Stimulated activated CD4-positive, alpha-beta T cell treated with anti-CD3 and anti-CD28 coated beads, Interleukin-15, amount 100 ng/mL, for 1 hour (primary cell): ENCODE measurements at places on chromosomes 3 and 15.

GRCh38 chr3:24341668-24342067 is 153.0 kb downstream of the THRB start:
- DNase-seq, result no peak

GRCh38 chr3:73449774-73450173 is 175.0 kb downstream of the PDZRN3 start:
- DNase-seq, result no peak

DNA sequence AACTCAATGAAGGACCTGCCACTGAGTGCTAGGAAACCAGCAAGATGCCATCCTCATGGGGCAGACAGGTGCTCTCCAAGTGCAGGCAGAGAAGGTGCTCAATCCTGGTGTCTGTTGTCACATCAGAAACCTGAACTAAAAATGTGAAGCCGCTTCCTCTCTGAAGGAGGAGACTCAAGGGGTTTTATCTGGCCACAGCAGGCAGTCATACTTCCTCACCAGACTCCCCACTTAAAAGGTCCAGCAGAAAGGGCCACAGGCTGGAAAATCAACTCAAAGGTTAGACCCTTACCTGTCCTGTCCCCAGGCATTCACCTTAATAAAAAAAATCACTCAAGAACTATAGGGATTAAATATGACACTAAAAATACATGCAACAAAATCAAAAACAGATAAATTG is 4.8 kb downstream of the CCDC12 start:
- no peak for DNase-seq

DNA sequence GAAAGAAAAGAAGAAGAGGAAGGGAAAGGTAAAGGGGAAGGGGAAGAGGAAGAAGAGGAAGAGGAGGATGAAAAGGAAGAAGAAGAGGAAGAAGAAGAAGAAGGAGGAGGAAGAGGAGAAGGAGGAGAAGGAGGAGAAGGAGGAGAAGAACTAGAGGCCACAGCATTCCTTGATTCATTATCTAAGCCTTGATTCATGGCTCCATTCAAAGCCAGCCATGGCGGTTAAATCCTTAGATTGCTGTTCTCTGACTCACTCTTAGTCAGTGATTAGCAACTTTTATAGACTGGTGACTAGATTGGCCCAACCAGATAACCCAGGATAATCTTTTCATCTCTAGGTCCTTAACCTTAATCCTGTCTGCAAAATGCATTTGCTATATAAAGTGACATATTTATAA is 47.6 kb downstream of the OSTN start:
- no peak for DNase-seq

DNA sequence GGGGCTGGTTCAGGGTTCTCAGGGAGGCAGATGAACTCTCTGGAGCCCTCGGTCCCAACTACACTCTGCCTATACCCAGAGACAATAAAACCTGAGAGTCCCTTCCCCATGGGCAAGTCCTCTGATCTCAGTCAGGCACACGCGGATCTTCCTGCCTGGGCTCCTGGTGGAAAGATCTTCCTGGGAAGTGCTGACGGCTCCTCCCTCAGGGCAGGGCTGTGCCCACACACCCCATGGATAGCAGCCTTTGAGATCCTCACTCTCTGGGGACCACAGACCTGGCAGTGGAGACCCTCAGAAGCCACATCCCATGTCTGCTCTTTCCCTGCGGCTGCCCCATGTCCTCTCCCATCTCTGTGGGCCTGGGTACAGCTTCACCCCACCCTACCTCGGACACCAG is 10.4 kb downstream of the SH2D7 start:
- DNase-seq, result no peak

GRCh38 chr15:63608989-63609388 is 11.8 kb downstream of the FBXL22 start:
- no peak for DNase-seq

- no peak for DNase-seq
These were observed 36.1 kb downstream of the GOLGA6A start for GRCh38 chr15:74046275-74046674.

- DNase-seq, result no peak
These were observed 76.3 kb downstream of the SMAD6 start for GRCh38 chr15:66778314-66778665.

- DNase-seq, result no peak
These were observed 533.5 kb downstream of the IGSF11 start for GRCh38 chr3:118501152-118501551.

- no peak for DNase-seq
These were observed 20.3 kb upstream of the PPP4R2 start for GRCh38 chr3:72976281-72976741.

DNA sequence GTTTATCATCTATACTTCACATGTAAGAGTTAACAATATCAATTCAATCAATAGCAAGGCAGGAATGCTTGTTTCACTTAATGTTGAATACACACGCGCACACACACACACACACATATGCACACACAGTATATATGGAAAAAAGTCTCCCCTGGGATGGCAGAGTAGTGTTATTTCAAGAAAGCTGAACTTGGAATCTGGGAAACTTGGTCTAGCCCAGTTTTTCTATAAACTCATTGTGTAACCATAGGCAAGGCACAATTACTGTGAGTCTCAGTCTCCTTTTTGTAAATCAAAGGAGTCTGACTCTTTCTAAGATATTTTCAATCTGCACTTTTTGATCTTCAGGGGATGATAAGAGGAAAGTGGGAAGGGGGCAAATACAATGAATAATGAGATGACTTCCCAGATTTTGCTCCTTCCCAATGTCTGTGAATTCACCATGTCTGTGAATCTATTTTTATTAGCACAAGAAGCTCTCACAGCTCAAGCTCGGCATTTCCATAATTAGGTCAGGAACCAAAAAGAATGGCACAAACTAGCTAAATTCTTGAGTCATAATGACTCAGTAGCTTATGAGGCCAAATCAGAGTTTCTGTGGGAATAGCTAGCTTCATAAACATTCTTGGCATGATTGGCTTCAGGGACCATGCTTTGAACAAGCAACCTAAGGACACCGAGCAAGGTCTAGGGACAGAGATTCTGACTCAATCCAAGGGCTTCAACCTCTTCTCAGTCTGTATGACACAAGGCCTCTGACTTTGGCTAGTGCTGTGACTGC is 227.4 kb upstream of the DCBLD2 start:
- no peak for DNase-seq

DNA sequence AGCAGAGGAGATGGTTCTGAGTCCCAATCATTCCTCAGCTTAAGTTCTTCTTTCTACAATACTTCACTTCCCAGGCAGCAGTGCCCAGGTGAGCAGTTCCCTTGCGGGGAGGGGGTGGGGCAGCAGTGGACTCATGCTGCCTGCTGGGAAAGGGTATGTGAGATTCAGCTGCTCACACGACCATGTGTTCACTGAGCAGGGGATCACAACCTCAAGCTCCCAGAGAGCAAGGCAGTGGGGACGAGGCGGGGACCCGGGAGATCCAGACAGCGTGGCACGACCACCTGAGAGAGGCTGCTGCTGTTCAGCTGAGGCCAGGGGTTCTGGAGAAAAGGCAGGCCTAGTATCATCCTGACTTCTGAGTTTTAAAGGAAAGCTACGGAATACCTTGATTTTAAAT is 166.6 kb downstream of the XXYLT1 start:
- DNase-seq, result no peak

DNA sequence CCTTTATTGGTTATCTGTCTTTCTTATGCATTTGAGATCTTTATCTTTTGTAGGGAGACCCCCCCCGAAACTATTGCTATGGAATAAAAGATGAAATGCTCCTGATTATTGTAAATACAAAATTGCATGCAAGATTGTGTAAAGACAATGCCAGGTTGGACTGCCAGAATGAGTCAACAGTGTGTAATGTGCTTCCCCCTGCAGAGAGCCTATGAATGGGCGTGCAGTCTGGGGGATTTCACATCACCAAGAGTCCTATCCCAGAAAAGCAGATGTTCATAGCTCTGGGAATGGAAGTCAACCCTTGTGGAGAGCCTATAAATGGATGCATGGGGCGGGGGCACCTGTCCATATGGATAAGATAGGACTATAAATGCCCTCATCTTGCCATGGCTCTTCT is 584.3 kb downstream of the NSUN3 start:
- DNase-seq, result no peak

DNA sequence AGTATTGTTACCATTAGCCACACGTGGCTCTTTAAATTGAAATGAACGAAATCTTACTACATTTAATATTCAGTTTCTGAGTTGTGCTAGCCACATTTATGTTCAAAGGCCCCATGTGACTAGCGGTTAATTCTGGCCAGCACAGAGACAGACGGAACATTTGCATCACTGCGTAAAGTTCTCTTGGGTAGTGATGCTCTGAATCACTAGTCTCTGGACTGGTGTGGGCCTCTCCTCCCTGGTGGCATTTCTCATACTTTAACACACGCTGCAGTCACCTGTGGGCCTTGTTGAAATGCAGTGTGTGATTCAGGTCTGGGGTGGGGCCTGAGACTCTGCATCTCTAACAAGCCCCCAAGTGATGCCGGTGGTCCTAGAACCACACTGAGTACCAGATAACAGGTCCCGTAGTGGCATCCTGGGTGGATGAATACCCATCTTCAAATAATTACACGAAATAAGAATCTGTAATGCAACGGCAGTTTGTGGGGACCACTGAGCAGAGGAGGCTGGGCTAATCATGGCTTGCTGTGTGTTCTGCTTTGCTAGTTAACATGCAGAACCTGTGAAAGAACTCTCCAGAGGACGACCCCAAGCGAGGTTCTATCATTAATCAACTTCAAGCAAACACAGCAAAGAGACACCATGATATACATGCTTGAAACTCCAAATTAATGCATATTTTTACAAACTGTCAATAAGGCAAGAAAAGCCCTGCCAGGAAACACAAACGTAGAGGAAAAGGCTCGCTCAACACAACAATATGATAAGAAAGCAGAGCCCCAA is 623.8 kb downstream of the FOXP1 start:
- DNase-seq, result no peak

- no peak for DNase-seq
These were observed 734.5 kb downstream of the ZPLD1 start for GRCh38 chr3:103169289-103169688.

GRCh38 chr3:43559961-43560360 is 61.9 kb downstream of the ANO10 start:
- no peak for DNase-seq

- no peak for DNase-seq
These were observed 1627.6 kb downstream of the SI start for GRCh38 chr3:163450698-163451097.
